ENCODE measurements at places on chromosomes 4 and X.

GRCh38 chr4:69640289-69640688, 847 bp upstream of the UGT2A2 start:
- DNase-seq = no peak

DNA sequence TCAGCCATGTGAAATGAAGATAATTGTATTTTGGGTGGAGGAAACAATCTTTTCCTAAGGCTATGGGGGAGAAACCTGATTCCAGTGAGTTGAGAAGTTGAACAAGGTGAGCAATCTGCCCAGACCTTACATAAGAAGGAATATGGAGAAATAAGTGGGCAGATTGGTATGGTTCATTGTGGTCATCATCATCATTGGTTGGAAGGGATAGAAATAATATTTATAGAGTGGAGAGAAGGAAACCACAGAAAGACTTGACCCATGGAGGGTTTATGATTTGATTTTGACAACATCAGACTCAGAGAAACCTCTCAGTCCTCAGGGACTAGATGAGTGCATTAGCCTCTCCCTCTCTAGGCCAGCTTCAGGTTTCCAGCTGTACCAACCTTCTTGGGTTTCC, 177.9 kb upstream of the NEIL3 start:
- no peak for DNase-seq

- DNase-seq = no peak
Measured at GRCh38 chrX:83516597-83516996, 8.5 kb downstream of the POU3F4 start.

GRCh38 chr4:88419874-88420273, 37.0 kb upstream of the HERC5 start:
- no peak for DNase-seq

GRCh38 chr4:185941461-185941860, 127.5 kb upstream of the TLR3 start:
- DNase-seq = no peak
